Activated CD8-positive, alpha-beta memory T cell treated with anti-CD3 and anti-CD28 coated beads, Interleukin-2, amount 50 U/mL, for 4 hours (primary cell): ENCODE measurements at places on chromosomes 3 and 15.
A peak's percentile ranks its signal among the peaks of the same experiment; 100 is the strongest.

DNA sequence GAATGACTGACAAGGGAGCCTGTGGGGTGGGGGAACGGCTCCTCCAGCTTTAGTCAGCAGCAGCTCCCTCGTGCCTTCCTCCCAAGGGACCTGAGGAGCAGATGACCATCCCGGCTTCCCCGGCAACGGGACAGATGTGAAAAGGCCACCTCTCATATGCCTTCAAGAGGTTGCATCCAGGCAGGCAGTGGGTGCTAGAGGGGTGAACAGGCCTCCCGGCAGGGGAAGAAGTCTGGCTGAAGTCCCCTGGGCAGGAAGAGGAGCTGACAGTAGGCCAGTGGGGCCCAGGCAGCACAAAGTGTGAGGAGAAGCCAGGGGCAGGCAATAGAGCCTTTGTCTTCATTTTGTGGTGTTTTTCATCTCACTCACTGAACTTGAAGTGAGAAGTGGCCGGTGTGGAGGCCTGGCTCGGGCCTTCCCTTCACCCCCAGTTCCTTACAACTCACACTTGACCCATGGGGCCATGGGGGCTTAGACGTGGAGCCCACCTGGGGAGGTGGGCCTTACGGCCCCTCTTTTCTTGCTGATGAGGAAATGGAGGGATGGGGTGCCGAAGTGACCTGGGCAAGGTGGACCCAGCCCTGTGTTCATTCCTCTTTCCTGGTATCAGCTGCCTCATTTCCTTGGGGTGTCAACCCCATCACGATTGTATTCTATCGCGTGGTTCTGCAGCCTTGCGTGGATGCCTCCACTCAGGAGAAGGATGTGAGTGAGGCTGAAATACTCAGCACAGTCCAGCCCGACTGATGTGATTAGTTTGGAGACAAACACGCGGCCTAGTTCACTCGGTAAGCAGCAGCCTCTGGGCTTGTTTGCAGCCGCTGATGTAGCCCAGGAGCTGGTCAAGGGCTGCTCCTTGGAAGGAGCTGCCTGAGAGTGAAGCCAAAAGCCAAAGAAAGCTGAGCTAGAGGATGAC lies 115.5 kb upstream of the ALDH1A3 start:
- DNase-seq: no peak

- DNase-seq: no peak
Measured at GRCh38 chr3:45642731-45643152, 46.5 kb upstream of the SACM1L start.

DNA sequence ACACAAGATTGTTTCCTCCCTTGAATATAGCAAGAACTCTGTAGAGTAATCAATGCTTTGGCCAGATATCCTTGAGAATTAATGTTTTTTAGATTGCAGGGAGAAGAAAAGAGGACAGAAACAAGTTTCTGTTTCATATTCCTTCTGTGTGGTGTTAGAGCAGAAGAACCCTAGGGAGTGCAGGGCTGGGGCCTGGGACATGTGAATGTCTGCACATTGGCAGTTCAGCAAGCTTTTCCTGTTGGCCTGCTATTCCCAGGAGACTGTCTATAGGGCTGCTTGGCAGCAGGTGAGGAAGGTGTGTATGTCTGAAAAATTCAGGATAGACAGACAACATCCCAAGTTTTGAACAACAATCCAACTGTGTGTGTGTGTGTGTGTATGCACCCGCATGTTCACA lies 13.6 kb upstream of the CNBP start:
- DNase-seq: no peak

- DNase-seq: no peak
Measured at GRCh38 chr3:107976202-107976800, 114.5 kb downstream of the CD47 start.

- peak; percentile 58 for DNase-seq
Measured at GRCh38 chr3:30042274-30042859, 564.0 kb upstream of the TGFBR2 start.

- no peak for DNase-seq
Measured at GRCh38 chr3:135057996-135058395, 262.9 kb downstream of the EPHB1 start.
